Eye (tissue), 1 donor: ENCODE measurements at places on chromosomes 3 and 15.

DNA sequence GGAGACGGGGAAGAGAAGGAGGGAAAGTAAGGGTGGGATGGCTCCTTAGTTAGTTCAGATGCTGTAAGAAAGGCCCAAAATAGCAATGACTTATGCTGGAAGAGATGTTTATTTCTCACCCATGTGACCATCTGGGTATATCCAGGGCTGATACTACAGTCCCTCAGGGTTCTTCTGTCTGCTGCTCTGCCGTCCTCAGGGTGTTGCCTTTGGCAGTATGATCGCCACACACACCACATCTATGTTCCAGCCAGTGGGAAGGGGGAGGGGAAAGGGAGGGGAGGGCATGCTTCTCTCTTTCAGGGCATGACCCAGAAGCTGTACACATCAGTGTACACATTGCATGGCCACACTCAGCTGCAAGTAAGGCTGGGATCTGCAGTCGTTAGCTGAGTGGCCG, 10.2 kb downstream of the CD276 start:
- DNase-seq: no peak

GRCh38 chr3:111534701-111535100, 7.3 kb upstream of the CD96 start:
- no peak for DNase-seq

DNA sequence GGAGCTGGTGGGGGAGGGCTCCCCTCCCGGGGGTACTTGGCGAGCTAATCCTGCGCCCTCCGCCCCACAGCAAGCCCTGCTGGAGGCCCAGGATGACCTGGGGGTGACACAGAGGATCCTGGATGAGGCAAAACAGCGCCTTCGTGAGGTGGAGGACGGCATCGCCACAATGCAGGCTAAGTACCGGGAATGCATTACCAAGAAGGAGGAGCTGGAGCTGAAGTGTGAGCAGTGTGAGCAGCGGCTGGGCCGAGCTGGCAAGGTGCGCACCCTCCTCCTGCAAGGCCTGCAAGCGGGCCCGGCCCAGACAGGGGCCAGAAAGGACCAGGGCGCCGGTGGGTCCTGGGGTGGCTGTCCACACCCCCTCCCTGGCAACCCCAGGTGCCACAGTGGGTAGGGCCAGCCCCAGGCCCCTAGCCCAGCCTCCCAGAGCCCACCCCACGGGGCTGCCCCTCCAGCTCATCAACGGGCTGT, 56.5 kb downstream of the SEMA3G start:
- DNase-seq: no peak

DNA sequence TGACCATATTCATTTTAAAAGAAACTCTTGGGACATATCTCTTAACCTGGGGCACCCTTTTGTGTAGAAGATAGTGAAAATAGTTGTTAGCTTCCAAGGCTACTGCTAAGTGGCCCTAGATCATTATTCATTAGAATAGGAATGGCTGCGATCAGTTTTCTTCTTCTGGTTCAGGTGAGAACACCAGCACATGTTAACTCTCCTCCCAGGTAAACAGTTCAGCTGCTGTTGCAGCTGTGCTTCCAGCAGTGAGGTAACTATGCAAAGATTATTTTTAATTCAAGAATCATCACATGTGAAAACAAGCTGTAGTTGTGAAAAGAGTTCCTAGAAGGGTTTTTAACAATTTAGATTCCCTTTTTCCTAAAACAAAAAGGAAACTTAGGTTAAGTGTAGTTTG, 43.3 kb downstream of the ZPLD1 start:
- DNase-seq: no peak

- no peak for DNase-seq
Measured at GRCh38 chr15:63908991-63909390, 75.2 kb upstream of the HERC1 start.

- peak; percentile 68 for DNase-seq
Measured at GRCh38 chr3:50372349-50372748, 13.0 kb upstream of the TMEM115 start.

GRCh38 chr3:151219056-151219455, 16.0 kb upstream of the GPR171 start:
- DNase-seq: peak; percentile 14

DNA sequence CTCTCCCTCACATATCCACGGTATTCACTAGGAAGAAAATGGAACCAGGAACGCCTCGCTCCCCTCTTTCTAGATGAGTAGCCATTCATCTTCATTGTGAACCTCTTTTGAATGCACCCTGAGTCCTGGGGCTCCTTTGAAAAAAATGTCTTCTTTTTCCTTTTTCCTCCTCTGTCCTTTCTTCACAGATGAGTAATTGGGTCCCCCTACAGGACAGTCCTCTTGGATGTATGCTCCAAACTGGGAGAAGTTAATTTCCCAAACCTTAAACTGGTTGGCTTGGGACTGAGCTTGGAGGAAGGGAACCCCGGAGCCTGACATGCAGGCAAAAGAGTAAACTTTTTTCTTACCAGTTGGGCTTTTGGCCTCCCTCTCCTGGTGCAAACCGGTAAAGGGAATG, 108.8 kb downstream of the DPH6 start:
- DNase-seq: no peak

GRCh38 chr3:48928679-48929078, 10.0 kb downstream of the ARIH2 start:
- no peak for DNase-seq

GRCh38 chr3:46435081-46435726, 28.1 kb downstream of the CCRL2 start:
- no peak for DNase-seq

GRCh38 chr3:26522919-26523318, 99.7 kb upstream of the LRRC3B start:
- no peak for DNase-seq

DNA sequence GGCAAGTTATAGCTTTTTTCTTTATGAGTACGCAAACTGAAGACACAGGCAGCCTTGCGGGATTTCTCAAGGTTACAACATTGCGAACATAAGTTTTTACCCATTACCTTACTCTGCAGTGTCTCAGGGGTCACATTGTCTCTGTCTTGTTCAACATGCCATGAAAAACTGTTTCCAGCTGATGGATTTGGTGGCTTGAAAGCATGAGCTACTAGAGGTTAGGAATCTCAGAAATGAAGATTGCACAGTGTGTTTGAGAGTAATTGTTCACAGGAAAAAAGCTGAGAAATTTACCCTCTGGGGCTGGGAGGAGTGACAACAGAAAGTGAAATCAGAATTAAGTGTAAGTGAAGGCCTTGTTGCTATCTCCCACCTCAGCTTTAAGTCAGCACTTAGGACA, 568.6 kb downstream of the TAFA4 start:
- peak; percentile 48 for DNase-seq

DNA sequence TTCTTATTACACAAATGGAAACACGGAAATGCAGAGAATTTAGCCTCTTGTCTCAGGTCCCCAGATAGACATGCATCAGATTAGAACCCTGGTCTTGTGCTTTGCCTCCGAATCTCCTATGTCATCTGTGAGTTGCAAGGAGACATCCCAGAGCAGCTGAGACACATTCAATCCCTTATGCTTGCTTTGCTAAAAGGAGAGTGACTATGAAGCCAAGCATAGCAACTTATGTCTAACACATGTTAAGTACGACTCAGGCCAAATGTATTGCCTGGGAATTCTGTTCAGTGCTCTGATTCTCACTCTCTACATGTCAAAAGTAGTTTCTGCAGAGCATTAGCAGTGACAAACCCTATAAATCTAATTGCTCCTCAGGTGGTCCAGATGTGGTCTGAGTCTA, 30.6 kb upstream of the LRRC3B start:
- DNase-seq: peak; percentile 22

DNA sequence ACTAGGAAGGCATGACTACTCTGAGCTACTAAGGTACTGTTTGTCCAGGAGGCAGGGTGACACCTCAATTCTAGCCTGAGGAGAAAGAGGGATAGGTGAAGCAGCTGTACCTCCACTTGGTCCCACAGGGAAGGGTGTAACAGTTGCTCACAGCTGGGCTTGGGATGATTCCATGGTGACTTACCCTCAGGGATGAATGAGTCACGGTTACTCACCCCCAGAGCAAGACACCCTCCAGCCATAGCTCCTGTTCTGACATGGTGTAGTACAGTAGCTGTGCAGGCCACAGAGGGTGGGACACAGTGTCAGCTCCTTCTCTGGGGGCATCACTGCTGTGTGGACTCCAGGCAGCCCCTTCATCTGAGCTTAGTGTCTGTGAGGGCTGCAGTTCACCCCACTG, 868.6 kb upstream of the SEMA6D start:
- DNase-seq: no peak

GRCh38 chr3:177932346-177932745, 603.9 kb upstream of the KCNMB2 start:
- no peak for DNase-seq

- DNase-seq: no peak
Measured at GRCh38 chr3:53843195-53844177, 2.7 kb downstream of the CHDH start.

- DNase-seq: no peak
Measured at GRCh38 chr3:118401887-118402286, 632.8 kb downstream of the IGSF11 start.

DNA sequence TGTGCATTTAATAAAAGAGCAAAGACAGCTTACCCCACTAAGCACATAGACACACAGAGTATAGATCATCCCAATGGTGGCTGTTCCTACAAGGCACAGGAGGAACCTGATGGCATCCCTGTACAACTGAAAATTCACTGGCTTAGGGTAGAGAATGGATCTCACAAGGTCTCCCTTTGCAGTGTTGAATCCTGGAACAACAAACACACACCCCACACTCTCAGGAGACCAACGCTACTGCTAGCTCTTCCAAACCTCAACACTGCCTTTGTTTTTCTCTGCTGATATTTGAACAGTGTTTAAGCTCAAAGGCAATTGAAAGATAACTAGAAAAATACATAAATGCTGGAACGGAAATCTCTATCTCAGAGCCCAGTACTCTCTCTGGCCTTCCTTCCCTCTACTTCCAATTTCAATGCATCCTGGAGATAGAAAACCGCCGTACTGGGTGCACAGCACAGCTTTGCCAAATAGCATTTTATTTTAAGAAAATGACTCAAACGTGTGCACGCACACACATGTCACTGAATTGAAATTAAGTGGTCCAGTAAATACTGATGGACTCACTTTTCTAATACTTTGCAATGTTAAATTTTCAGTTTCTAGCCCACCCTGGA, 87.5 kb upstream of the ATP13A5 start:
- DNase-seq: no peak
